Activated CD4-positive, alpha-beta T cell treated with anti-CD3 and anti-CD28 coated beads, Interleukin-2, amount 10 ng/mL, durations not matched to agents 7 days and 5 days (primary cell): ENCODE measurements at places on chromosomes 13 and 19.

GRCh38 chr13:66855131-66855530 lies 375.0 kb downstream of the PCDH9 start:
- H3K27me3 ChIP-seq = no peaks in the 10 kb centered on the region
- no peak for DNase-seq
- no peaks in the 10 kb centered on the region for H3K36me3 ChIP-seq
- H3K27ac ChIP-seq = no peak overlapping the region
- H3K4me1 ChIP-seq = no peaks in the 10 kb centered on the region
- H3K4me3 ChIP-seq = no peak overlapping the region

GRCh38 chr19:38683393-38684077 lies 36.1 kb downstream of the ACTN4 start:
- DNase-seq = peak; percentile 33
- no peak overlapping the region for H3K4me3 ChIP-seq
- H3K27ac ChIP-seq = peak overlapping the region; percentile 82
- H3K36me3 ChIP-seq = peaks cover 38% of the 10 kb centered on the region

GRCh38 chr13:41699759-41700158 lies 242.4 kb downstream of the RGCC start:
- no peak for DNase-seq
- H3K36me3 ChIP-seq = peaks cover 6% of the 10 kb centered on the region
- H3K4me1 ChIP-seq = no peaks in the 10 kb centered on the region

DNA sequence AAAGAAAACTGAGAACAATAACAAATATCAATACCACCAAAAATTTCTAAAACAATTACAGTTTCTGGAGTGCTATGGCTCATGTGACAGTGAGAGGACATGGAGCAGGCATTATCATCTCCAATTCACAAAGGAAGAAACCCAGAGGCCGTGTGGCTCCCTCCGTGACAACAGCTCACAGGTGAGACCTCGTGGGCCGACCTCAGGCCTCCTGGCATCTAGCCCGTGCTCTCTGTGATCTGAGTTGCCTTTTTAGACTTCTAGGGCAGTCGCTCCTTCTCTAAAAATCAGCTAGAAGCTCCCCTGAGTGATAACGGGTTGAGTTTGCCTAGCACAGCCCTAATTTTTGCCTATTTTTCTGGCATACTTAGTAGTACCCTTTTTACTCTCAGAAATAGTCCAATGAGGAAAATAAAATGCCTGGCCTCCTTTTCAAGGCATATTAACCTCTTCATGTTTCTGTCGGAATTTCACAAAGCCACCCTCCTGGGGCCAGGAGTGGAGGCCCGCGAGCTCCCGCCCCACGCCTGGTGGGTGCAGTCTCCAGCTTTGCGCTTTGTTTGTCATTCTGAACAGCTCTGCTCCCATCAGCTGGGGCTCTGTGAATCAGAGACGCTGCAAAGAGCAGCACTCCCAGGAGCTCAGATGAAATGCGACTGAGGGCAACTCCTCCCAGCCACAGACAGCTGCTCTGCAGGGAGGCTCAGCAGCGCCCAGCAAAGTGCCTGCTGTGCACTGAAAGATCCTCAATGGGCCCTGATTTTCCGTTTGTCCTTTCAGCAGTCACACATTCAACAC lies 292.5 kb downstream of the UQCRFS1 start:
- H3K36me3 ChIP-seq = no peaks in the 10 kb centered on the region
- H3K27ac ChIP-seq = no peak overlapping the region
- H3K27me3 ChIP-seq = no peaks in the 10 kb centered on the region
- no peaks in the 10 kb centered on the region for H3K4me1 ChIP-seq
- H3K4me3 ChIP-seq = no peak overlapping the region
- DNase-seq = no peak

DNA sequence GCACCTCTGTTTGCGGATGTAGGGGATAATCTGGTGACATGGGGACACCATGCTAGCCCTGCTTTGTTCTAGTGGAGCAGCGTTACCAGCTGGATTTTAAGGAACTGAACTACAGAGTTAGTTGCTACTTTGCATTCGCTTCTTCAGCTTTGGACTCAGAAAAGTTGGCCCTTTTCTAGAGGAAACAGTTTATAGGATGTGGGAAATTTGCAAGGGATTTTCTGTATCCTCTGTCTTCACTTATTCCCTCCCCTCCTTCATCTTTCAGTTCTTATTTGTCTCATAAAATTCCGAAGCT lies 2.1 kb downstream of the GATAD2A start:
- peaks cover 74% of the 10 kb centered on the region for H3K4me1 ChIP-seq
- H3K27me3 ChIP-seq = no peaks in the 10 kb centered on the region
- H3K36me3 ChIP-seq = peaks cover 12% of the 10 kb centered on the region
- no peak overlapping the region for H3K27ac ChIP-seq
